ENCODE measurements at places on chromosomes 2 and 18. TPM values are rescaled to one million over a fixed set of nuclear protein-coding genes. Genes with fewer than 3 reads are reported as not detected.

Gene ADD2
- 2.5 TPM for polyA plus RNA-seq

Gene TPGS2
- polyA plus RNA-seq: 437 TPM

Gene CROCC2
- polyA plus RNA-seq: 0.12 TPM

DNA sequence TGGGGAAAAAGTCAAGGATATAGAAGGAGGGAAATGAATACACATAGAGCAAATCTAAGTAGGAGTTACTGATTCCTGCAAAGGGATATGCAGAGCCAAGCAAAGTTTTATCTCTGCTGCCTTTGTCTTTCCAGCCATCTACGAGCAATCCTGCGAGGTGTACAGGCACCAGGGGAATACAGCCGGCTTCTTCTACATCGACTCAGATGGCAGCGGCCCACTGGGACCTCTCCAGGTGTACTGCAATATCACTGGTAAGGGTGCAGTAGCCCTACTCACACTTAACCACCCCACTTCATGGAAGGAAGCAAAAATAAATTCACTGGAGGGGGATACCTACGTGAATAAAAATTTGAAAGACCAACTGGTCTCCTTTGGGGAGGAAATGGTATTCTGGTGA, 584.6 kb downstream of the CNTNAP5 start:
- H3K36me3 ChIP-seq: no peaks in the 10 kb centered on the region
- DNase-seq: no peak
- no peaks in the 10 kb centered on the region for H3K27me3 ChIP-seq

DNA sequence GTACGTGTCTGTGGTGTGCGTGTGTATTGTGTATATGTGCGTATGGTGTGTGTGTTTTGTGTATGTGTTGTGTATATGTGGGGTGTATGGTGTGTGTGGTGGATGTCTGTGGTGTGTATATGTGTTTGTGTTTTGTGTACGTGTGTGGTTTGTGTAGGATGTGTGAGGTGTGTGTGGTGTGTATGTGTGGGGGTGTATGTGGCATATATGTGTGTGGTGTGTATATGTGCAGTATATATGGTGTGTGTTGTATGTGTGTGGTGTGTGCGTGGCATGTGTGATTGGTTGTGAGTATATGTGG, 101.3 kb downstream of the CLIP4 start:
- no peak overlapping the region for H3K27ac ChIP-seq
- no peak overlapping the region for H3K4me3 ChIP-seq
- no peak for DNase-seq
- no peaks in the 10 kb centered on the region for H3K27me3 ChIP-seq
- H3K36me3 ChIP-seq: no peaks in the 10 kb centered on the region

- no peak for DNase-seq
- H3K27me3 ChIP-seq: no peaks in the 10 kb centered on the region
- no peaks in the 10 kb centered on the region for H3K36me3 ChIP-seq
- no peaks in the 10 kb centered on the region for H3K4me1 ChIP-seq
- no peak overlapping the region for H3K4me3 ChIP-seq
Measured at GRCh38 chr2:83572400-83572799, 886.7 kb downstream of the SUCLG1 start.

- no peak overlapping the region for H3K4me3 ChIP-seq
- H3K4me1 ChIP-seq: no peaks in the 10 kb centered on the region
- no peaks in the 10 kb centered on the region for H3K27me3 ChIP-seq
- H3K27ac ChIP-seq: no peak overlapping the region
- no peak for DNase-seq
Measured at GRCh38 chr18:56109757-56110156, 521.8 kb upstream of the TCF4 start.

DNA sequence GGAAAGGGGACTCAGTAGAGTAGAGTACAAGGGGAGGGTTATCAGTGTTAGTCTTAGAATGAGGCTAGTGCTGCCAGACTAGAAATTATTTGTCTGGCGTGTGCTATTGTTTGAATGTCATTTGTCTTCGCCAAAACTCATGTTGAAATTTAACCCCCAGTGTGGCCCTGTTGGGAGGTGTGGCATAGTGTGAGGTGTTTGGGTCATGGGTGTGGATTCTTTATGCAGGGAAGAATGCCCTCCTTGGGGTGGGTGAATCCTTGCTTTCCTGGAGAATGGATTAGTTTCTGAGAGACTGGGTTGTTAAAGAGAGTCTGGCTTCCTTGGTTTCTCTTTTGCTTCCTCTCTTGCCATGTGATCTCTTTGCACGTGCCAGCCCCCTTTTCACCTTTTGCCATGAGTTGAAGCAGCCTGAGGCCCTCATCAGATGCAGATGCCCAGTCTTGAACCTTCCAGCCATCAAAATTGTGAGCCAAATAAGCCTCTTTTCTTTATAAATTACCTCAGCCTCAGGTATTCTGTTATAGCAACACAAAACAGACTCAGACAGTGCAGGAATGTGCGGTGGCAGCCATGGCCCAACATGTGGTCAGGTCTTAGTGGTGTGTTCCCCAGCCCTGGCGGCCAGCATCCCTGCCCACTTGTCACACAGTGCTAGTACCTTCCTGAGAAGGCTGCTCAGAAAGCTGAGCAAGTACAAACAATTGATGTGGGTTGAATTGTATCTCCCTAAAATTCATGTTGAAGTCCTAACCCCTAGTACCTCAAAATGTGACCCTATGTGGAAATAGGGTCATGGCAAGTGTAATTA, 48.4 kb upstream of the NAB1 start:
- no peaks in the 10 kb centered on the region for H3K4me1 ChIP-seq
- H3K27me3 ChIP-seq: no peaks in the 10 kb centered on the region
- H3K36me3 ChIP-seq: no peaks in the 10 kb centered on the region
- no peak overlapping the region for H3K27ac ChIP-seq
- DNase-seq: no peak

DNA sequence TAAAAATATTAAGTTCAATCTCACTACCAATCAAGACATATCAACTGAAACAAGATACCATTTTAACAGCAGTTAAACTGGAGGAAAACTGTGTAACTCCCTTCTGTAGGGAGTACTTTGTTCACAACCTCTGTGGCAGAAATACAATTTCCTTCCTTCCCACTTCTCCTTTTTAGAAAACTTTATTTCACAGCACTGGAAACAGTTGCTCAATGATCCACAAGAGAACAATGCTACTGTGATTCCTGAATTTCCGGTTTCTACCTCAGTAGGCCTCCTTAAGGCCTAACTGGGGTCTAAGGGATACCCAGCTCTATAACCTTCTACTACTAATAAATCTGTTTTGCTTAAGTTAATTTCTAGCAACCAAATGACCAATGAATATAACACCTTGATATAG, 14.1 kb downstream of the TLK1 start:
- no peaks in the 10 kb centered on the region for H3K27me3 ChIP-seq
- no peak for DNase-seq
- no peak overlapping the region for H3K27ac ChIP-seq
- H3K4me1 ChIP-seq: no peaks in the 10 kb centered on the region
- no peaks in the 10 kb centered on the region for H3K36me3 ChIP-seq
